ENCODE measurements at places on chromosomes 1 and 21.

- DNase-seq = no peak
Measured at GRCh38 chr1:183636334-183636682, 725 bp upstream of the ARPC5 start.

DNA sequence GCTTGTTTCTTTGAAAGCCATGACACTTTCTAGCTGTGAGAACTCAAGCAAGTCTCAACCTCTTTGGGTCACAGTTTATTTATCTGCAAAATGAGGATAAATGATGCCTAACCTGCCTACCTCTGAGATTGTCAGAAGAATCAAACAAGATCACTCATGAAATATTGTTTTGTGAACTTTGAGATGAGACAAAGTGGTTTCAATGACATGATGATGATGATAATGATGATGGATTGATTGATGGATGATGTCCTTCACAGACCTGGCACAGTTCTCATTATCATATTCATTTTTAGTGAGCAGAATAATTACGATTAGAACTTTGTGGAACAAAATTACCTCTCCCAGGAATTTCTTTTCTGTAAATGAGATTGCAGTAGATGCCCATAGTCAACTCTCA is 129.2 kb downstream of the HHIPL2 start:
- DNase-seq = no peak

DNA sequence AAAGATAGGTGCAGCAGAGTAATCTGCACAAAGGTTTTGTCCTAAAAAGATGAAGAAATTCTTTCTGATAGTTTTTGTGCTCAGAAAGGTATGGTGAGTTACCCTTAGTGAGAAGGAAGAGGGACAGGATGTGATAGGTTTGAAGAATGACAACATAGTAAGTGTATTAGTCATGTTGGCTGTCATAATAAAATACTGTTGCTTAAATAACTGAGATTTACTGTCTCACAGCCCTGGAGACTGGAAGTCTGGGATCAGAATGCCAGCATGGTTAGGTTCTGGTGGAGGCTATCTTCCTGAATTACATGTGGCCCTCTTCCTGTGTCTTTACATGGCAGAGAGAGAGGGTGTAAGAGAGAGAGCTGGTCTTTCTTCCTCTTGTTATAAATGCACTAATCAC is 965.2 kb downstream of the TTLL7 start:
- DNase-seq = no peak

GRCh38 chr1:37147906-37148305 is 113.6 kb upstream of the GRIK3 start:
- no peak for DNase-seq

- peak; percentile 28 for DNase-seq
Measured at GRCh38 chr1:199684686-199685273, 342.7 kb upstream of the NR5A2 start.

GRCh38 chr1:172742599-172743500 is 83.9 kb downstream of the FASLG start:
- peak; percentile 69 for DNase-seq

DNA sequence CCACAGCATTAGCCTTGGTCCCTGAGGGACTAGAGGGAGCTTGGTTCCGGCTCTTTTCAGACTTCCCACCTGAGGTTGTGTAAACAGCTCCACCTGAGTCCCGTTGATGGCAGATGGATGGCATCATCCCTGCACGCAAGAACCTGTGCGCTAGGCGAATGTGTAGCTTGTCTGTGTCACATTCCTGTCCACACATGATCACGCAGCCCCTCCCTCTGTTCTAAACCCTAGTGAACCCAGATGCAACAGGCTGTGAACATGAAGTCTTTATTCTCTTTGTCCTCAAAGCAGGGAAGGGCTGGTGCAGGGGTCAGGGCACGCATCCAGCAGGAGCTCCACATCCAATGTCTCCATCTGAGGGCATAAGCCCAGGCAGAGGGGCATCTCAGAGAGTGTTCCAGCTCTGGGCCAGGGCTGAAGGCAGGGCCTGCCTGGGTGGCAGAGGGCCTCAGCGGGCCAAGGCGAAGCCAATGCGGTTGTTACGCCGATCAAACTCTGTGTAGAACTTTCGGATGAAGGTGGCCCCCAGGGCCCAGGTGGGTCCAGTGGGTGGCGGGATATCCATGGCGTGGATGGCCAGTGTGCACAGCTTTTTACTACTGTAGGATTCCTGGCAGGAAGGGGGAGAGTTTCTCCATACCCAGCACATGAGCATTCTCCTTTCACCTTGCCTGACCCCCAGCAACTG is 2.9 kb upstream of the ETNK2 start:
- DNase-seq = no peak

DNA sequence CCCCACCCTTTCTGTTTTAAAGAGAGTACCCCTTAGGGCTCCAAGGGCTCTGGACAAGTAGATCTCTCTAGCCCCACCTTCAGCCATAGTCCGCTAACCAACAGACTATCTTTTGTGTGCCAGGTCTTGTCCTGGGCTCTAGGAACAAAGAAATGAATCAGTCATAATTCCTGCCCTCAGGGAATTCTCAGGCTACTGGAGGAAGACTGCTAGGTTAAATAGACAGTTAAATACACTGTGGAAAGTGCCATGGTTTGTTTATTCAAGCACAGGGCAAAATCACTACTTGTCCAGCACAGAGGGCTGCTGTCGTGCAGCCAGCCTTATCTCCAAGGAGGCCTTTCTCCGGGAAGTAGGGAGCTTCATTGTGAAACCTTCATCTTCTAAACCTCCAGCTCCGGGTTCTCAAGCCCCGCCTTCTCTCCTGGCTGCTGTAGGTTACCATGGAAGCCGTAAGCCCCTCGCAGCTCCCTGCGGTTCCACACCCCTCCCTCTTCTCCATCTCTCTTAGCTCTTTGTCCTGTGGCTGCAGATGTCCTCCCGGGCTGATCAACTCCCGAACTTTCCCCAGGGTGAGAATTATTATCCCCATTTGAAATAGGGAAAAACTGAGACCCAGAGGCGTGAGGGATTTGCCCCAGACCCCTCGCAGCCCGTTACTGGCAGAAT is 29.8 kb downstream of the SHISAL2A start:
- DNase-seq = no peak

GRCh38 chr21:27688773-27689172 is 721.9 kb upstream of the ADAMTS5 start:
- no peak for DNase-seq

- no peak for DNase-seq
Measured at GRCh38 chr1:183075861-183076260, 52.6 kb downstream of the LAMC1 start.

DNA sequence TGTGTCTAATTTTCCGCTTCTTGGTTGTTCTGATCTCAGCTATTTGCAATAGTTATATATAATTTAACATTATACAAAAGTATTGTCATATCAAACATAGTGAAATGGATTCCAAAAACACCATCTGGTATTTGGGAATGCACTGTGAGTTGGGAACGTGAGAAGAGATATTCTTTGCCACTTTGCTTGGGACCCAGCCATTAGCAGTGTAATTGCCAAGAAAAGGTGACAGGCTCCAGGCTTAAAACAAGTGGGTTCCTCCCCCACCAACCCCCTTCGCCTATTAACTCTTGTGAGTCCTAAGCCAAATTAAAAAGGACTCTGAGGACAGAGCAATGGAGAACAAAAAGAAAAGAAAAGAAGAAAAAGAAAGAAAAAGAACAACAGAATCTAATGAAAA is 186.7 kb upstream of the NFIA start:
- no peak for DNase-seq

- no peak for DNase-seq
Measured at GRCh38 chr1:4605158-4605557, 49.3 kb upstream of the AJAP1 start.

- no peak for DNase-seq
Measured at GRCh38 chr1:119079881-119080280, 60.6 kb downstream of the WARS2 start.

DNA sequence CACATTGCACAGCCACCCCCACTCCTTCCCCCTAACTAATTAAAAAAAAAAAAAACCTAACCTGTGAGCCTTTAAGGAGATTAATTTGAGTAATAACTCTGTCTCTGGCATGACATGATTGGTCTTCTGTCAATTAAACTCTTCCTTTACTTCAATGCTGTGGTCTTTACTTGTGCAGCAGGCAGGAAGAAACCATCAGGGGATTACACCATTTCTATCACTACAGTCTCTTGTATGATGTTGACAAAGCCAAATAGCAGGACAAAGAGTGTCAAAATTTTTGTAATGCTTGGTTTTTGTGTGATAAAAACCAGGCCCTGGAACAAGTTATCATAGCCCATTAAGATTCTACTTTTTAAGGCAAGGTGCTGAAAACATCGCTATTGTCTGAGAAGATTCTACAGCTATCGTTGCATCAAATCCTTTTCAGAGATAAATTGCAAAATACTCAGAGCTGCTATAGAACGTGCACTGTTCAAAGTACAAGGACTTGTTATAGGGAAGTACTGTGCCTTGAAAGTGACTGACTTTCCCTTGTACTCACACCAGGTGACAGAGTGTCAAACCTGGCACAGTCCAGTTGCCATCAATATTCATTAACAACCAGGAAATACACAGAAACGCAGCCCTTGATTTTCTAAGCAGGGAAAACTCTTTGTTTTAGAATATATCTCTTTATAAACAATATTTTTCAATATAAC is 37.7 kb downstream of the LHX9 start:
- DNase-seq = no peak

- DNase-seq = no peak
Measured at GRCh38 chr1:147202576-147202975, 22.6 kb downstream of the FMO5 start.

GRCh38 chr1:241611063-241611462 is 29.1 kb downstream of the CHML start:
- DNase-seq = peak; percentile 74

- no peak for DNase-seq
Measured at GRCh38 chr1:172054172-172054571, 212.9 kb downstream of the DNM3 start.

- DNase-seq = no peak
Measured at GRCh38 chr1:164830628-164831027, 271.6 kb downstream of the PBX1 start.

DNA sequence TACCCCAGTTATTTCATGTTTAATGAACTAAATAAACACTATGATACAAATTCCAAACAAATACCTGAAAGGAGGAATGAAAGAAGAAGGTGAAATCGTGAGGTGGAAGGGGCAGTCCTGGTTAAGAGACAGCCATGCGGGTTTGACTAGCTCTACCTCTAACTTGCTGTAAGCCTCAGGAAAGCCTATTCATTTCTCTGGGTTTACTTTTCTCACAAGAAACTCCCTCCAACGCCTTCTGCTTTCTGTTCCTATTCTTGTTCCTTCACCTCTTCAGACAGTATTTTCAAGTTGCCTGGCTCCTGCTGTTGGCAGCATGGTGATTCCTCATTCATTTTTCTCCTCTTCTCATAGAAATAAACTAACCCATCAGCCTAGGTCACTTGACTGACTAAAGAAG is 92.4 kb downstream of the NTPCR start:
- DNase-seq = no peak

- DNase-seq = no peak
Measured at GRCh38 chr1:245217853-245218608, 63.2 kb downstream of the KIF26B start.

- DNase-seq = no peak
Measured at GRCh38 chr1:84387480-84388163, 10.7 kb upstream of the DNASE2B start.

- DNase-seq = no peak
Measured at GRCh38 chr1:46131093-46131492, 1.3 kb downstream of the PIK3R3 start.

DNA sequence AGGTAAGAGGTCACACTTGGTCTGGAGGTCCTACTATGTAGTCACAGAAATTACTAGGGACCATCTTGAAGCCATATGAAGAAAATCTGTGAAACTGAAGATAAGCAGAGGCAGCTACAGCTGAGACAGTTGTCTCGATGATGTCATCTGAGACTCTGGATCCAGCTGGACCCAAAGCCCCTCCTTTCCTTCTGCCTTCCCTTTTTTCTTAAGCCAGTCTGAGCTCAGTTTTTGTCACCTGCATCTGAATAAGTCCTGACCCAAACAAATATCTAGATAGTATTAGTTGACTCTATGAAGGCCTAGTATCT is 143.3 kb downstream of the ETS2 start:
- no peak for DNase-seq

DNA sequence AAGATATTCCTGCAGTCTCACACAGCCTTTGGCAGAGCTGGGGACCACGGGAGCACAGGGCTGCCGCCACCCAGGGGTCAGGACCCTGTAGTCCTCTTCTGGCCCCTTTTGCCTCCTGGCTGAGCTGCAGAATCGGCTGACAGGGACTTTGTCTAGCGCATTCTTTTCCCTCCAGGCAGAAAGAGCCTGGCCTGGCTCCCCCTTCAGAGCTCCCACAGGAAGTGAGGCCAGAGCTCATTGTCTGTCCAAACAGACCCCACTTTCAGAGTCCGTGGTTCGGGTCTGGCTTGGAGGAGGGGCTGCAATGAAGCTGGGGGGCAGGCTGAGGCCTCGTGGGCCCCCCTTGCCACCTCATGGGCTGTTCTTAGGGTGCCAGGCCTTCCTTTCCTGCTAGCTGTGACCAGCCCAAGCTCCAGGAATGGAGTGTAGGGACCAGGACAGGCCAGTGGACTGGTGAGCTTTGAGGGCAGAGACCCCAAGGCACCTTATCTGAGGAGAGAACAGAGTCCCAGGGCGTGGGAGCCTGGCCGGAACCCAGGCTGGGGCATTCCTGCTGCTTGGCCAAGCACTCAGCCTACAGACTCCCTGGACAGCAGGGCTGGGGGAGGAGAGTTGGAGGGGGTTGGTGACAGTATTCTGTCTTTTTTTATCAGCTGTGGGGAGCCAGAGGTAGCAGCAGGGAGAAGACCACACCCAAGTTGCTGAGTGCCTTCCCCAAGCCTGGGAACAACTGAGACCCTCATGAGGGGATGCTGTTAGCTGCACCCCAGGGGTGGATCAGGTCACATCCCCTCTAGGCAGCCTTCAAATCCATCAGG is 4.7 kb downstream of the CELSR2 start:
- no peak for DNase-seq
